ENCODE measurements at places on chromosomes 3 and 15.

DNA sequence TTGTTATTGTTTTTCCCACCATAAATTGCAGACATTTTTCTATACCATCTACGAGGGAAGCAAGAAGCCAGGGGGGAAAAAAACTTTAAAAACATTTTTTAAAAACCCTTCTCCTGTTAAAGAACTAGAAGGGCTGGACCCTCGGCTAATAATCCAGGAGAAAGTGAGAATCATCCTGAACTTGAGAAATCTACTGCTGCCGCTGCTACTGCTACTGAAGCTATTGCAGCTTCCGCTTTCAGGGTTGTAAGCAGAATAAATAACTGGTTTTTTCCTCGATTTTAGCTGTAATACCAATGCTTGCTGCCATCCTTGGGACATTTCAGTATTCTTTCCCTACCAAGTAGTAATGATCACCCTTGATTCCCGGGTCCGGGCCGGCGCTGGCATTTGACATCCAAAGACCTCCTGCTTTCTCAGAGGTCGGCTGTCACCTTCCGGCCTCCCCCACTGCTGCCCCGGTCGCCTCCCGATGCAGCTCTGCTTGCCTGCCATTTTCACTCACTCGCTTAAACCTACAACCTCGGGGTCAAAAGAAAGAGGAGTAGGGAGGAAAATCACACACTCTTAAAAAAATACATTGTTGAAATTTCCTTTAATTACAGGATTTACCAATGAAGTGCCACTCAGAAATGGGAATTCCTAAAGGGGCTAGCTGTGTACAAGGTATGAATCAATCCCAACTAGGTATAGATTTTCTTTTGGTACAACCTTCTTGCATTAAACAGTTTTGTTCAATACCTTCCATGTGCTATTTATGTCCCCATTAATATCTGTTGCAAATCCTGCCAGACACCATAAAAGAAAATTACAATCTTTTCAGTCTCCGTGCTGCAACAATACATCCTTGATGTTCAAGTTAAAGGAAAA, 674 bp upstream of the MECOM start:
- no peak for DNase-seq

- no peak for DNase-seq
Measured at GRCh38 chr15:63945838-63946298, 100.4 kb downstream of the DAPK2 start.

- DNase-seq, result no peak
Measured at GRCh38 chr15:61828860-61829513, 231.3 kb downstream of the VPS13C start.

- no peak for DNase-seq
Measured at GRCh38 chr15:62416526-62416925, 251.4 kb upstream of the C2CD4B start.

GRCh38 chr3:31345581-31345980, 187.1 kb upstream of the STT3B start:
- DNase-seq, result no peak

DNA sequence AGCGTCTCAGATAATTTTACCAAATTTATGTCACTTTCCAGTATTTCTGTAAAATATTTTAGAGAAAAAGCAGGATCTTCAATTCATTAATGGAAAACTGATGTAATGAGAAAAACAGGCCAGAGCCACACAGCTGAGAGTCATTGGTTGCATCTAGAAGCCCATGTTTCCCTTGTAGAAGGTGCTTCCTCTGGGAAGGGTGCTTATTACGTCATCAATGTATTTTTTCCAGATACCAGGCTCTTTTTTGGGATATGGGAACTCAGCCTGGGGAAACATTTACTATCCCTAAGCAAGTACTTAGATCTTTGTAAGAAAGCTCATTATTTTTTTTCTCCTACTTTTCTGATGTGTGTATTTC, 89.1 kb upstream of the PHLDB2 start:
- DNase-seq, result no peak

GRCh38 chr3:38232701-38233100, 32.9 kb upstream of the SLC22A13 start:
- no peak for DNase-seq

DNA sequence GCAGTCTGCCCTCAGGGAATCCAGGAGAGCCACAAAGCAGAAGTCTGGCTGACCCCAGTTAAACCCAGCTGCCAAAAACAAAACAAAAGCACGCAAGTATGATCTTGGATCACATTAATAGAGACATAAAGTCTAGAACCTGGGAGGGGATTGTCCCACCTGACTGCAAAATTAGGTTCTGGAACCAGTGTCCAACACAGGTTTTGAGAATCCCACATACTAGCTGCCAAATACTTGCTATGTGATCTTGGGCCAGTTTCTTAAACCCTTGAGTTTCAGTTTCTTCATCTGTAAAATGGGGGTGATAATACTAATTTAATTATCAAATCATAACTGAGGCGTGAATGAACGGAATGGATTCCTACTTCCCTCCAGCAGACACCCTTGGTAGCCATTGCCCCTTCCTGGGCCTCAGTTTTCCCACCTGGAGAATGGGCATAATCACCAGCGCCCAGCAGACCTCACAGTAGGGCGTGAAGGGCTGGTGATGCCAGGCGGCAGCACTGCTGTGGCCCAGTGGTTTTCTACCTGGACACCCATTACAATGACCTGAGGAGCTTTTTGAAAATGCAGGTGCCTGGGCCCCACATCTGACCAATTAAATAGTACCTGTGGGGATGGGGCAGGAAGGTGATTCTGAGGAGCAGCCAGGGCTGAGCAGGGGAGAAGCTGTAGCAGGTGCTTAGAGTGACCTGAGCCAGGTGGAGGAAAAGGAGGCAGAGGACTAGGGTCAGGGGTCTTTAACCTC, 32.2 kb downstream of the GRIP2 start:
- DNase-seq, result no peak

DNA sequence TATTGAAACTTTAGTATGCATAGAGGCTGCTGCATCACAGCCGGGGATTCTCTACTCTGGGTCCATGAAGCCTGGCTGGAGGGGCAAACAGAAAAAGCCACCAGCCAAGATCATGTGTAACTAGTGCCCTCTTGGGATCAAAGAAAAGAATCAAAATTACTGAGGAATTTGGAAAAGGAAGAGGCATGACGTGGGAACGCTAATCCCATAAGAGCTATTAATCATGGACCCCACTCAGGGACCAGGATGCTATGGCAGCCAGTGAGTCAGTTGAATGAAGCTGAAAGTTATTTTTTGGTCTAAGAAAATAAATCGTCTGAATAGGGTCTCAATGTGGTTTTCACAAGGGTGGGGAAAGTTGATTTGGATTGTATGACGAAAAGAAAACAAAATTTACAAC, 1165.1 kb downstream of the ROBO2 start:
- DNase-seq, result peak; percentile 81

GRCh38 chr3:141076797-141077571, 25.8 kb downstream of the SPSB4 start:
- DNase-seq, result no peak

GRCh38 chr15:85639752-85640381, 154.9 kb downstream of the KLHL25 start:
- DNase-seq, result peak; percentile 49

DNA sequence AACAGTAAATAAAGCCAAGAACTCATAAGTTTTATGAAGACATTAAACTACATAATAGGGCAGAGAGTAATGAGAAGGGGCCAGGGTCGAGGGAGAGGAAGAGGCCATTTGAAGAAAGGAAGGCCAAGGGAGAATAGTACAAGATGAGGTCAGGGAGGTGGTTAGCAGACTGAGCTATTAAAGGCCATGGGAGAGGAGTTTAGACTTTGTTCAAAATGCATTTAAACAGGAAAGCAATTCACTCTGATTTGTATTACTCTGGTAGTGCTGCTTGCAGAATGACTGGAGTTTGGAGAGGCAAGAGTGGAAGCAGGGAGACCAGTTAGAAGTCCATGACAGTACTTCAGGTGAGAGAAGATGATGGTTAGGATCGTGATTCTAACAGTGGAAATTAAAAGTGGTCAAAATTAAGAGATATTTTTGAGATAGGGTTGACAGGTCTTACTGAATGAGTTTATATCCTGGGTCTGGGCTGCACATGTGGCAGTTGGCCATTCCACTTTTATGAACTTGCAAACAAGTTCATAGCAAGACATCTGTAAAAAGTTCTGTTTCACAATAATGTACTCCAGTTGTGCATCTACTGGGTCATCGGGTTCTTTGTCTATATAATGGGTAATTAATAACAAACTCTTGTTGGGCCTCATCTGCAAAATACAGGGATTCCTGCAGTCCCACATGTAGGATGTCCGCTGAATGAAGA, 16.3 kb downstream of the PPP2R3A start:
- no peak for DNase-seq

DNA sequence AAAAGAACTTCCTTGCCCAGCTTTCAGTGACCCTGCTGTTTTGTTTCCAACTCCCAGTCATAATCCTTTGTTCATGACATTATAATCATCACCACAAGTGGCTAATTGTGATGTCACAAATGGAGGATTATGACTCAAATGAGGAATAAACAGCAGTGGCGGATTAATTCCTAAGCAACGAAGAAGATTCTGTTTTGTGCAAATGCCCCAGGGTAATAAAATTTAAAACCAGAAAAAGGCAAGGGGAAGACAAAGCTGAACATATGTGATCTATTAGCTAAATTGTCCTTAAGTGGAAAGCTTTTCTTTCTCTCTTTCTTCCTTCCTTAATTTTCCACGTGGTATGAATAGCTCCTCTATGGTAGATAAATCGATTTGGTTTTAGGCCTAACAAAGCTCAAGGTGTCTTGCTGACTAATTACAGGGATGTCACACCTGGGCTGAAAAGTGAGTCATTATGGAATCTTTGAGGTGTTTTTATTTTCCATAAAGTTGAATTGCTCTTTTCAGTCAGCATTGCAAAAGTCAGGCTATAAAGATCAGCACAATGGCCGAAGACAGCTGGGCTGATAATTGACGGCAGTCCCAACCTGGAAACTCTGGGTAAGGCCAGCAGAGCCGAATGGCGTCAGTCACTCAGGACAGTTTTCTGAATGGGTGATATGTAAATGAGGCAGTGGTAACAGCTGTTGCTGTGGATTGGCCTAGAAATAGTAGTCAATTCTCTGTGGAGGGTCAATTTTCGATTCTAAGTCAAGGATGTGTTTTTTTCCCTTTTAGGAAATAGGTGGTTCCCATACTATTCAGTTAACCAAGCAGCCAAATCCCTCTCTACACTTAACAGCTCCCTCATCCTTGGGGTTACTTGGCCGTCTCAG, 121.5 kb downstream of the PTPRG start:
- peak; percentile 89 for DNase-seq

GRCh38 chr3:189630767-189631372, 319 bp upstream of the TP63 start:
- DNase-seq, result peak; percentile 57

GRCh38 chr3:115903843-115904242, 280.5 kb downstream of the GAP43 start:
- peak; percentile 18 for DNase-seq

- no peak for DNase-seq
Measured at GRCh38 chr3:33047842-33048834, 48.8 kb downstream of the GLB1 start.

- DNase-seq, result no peak
Measured at GRCh38 chr3:122343654-122344053, 18.6 kb downstream of the CSTA start.

DNA sequence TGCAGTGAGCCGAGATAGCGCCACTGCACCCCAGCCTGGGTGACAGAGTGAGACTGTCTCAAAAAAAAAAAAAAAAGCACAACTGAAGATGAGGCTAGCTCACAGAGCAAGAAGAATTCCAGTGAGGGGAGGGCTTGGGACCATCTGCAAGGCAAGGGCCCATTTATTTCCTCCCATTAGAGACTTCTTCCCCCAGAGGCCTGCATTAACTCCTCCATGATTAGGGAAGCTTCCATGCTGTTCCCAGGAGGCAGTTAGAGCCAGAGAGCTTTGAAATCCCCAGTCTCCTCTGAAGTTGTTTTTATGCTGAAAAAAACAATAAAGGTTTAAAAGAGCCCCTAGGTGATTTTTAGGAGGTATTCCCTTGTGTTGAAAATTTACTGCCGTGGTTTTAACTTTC, 54.3 kb upstream of the ADCY5 start:
- DNase-seq, result no peak

DNA sequence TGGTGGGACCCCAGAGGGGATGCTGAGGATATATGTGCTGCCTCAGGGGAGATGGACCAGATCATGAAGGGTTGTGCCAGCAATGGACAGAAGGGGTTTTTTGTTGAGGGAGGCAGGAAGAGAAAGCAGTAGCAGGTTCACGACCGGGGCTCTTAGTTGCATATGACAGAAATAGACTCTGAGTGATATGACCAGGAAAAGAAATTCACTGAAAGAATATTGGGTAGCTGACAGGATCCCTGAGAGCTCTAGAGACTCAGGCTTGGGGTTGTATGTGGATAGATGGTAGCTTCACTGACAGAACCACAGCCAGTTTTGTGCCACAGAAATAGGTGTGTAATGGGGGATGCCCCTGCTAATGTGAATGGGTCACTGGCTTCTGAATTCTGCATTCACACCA, 241.6 kb downstream of the ZNF621 start:
- DNase-seq, result no peak

GRCh38 chr3:15426579-15427118, 695 bp downstream of the METTL6 start:
- DNase-seq, result no peak

DNA sequence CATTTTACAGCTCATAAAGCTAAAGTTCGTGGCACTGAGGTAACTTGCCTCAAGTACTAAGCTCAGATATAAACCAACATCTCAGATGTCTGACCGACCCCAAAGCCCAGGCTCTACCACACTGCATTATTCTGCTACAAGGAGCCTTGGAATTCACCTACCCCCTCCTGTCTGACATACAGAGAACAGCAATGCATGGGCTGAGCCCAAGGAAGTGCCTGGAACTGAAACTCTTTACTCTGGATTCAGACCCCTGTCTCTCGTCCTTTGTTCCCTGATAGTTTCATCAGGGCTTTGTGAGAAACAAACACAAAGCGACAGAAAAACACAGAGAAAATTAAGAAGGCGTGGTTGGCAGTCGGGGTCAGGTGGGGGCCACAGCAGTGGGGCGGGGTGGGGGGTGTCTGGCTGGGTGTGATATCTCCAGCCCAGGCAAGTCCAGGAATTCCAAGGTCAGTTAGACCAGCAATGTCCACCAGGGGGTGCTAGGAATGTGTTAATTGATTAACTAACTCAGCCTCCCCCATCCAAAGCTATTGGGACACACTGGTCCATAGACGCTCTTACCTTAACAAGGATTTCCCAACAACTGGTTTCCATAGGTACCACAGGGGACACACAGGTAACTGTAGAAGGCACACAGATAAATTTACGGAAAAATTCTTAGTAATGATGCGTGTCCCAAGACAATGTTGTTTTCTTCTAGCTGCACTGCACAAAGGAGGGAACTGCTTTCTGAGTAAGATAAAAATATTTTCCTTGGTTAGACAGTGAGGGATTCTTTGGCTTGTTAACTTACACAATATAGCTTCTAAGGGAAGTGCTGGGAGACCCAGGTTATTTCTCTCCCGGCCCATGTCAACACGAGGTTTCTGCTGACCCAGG, 18.8 kb upstream of the SSUH2 start:
- peak; percentile 43 for DNase-seq

- DNase-seq, result no peak
Measured at GRCh38 chr15:84400820-84401219, 165.2 kb downstream of the GOLGA6L4 start.

DNA sequence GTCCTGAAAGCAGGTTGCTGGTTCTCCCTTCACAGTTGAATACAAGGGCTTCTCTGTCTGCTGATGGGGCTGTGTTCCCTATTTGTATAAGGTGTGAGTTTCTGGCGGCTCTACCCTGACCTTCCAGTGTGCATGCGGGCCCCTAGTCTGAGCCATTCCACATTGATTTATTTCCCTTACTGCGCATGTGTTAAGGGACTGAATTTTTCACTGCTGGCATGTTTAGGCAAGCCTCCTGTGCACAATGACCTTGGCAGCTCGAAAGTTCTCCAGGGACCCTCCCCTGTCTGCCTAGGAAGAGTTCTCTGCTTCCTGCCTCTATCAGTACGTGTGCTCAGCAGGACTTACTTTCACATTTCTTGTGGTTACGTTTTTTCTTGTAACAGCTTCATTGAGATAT, 11.4 kb downstream of the TRAK1 start:
- no peak for DNase-seq

Data from muscle of back (tissue), 13 donors.